GF-D8 (cell line): ENCODE measurements at places on chromosomes 6 and 20.

- DNase-seq: no peak
These were observed 33.3 kb upstream of the ARMH2 start for GRCh38 chr6:24831771-24832716.

GRCh38 chr6:149995971-149996370 is 29.4 kb downstream of the RAET1L start:
- no peak for DNase-seq

DNA sequence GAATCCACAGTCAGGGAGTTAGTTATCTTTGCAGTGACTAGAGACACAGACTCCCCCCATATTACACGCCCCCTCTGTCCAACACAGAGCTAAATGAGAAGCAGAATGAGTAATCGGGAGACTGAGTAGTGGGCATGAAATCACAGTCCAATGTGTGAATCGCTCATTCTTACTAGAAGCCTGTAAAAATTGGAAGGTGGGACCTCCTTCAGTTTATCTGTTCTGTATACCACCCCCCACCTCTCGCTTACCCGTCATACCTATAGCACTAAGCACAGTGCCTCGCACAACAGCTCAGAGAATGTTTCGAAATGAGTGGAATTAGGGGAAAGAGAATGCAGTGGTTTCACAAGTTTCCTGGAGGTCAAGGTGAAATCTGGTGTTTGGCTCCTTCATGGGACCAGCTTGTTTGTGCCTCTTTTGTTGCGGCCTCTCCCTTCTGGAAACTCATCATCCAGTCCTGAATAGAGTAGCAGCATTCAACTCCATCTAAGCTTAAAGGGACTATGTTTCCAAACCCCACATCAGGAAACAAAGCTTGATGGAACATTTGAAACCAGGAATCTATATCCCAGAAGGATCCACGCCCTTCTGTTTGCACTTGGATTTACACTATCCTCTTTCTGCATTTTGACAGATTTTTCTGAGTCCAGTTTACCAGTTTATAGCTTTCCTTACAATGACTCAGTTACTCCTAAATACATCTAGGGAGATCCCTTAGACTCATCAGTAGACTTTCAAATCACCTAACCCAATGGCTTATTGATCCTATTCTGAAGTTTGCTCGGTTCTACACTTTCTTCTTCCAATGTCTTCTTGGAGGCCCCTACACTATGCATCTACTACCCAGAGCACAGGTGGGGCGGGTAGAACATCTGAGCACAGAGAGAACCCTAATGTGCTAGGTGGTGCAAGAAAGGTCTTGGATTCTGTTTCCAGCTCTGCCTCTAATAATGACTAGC is 59.2 kb upstream of the PIM1 start:
- no peak for DNase-seq

DNA sequence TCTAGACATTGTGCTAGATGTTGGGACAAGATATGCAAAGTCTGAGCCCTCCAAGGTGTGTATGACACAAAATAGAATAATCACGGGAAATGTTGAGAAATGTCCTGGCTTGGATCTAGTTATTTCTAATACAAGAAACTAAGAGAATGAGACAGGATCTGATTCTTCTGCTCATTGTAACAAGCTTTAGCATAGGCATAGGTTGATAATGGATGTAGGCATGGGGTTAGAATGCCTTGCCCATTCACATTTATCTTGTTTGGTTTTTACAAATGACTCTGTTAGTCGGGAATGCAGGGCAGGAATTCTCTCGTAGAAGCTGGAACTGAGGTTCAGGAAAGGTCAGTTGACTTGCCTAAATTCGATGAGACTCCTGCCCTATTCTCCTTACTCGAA is 1.5 kb upstream of the SLC26A8 start:
- DNase-seq: no peak

DNA sequence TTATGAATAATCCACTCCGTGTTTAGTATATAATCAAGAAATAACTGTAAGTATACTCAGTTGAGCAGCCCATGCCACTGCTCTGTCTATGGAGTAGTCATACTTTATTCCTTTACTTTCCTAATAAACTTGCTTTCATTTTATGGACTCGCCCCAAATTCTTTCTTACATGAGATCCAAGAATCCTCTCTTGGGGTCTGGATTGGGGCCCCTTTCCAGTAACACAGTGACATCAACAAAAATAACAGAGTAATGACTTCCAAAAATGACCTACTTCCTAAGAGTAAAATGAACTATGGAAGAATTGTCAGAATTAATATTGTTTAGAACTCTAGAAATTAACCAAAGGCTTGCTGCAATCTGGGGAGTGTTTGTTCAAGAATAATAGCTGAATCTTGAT is 8.8 kb downstream of the OR2H1 start:
- DNase-seq: no peak

DNA sequence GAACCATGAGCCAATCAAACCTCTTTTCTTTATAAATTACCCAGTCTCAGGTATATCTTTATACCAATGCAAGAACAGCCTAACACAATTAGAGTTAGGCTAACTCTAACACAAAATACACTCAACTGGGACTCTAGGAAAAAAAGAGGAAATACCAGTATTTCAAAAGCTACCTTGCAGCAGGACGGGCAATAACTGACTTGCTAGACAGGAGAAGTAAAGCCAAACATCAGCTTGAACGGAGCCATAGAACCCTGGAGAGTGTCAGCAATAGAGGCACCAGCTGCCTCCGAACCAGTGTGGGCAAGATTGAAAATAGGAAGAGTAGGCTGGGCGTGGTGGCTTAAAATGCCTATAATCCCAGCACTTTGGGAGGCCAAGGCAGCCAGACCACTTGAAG is 162.0 kb upstream of the SOX4 start:
- DNase-seq: peak; percentile 25

DNA sequence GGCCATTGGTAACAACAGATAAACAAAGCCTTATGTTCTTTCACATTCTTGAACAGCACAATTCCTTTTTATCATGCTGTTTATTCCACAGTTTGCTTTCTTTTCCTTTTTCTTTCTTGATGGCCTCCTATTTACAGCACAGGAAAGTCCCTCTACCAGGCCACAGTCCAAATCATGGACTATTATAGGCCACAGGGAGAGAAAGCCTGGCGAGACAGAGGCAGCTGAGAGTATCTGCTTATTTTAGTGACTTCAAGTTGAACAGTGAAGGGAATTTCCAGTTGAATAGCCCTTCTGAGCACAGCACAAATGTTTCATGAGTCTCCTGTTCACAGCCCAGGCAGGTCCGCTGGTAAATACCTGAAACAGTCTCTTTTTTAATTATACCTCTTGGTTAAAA is 263.7 kb upstream of the ARID1B start:
- DNase-seq: no peak
